CD4-positive, alpha-beta memory T cell (primary cell): ENCODE measurements at places on chromosomes 3 and 15.

GRCh38 chr3:62843508-62843907 lies 31.7 kb downstream of the CADPS start:
- DNase-seq = no peak

GRCh38 chr15:38197553-38197952 lies 55.1 kb upstream of the SPRED1 start:
- no peak for DNase-seq

DNA sequence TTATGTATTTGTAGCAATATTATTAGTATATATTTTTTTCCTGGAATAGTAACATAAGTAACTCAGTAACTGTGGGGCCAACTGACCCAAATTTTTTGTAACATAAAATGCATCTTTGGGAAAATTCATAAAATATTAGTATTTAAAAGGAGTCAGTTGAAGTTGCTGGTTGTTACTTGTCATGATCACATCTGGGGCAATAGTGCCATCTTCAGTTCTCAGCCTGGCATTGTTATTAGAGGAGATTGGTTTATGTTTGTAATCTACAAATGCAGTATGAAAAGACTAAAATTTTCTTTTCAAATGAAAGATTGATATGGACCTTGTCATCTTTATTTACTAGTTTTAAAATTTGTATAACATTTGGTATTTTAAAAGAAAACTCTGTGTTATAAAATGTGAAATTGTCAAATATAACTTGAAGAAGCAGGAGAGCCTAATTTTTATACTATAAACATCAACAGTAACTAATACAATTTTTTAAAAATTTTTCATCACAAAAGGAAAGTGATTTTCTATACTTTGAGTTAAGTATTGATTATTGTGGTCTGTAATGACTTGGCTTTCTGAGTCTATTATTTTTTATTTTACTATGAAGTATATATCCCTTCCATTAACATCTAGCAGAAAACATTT lies 38.8 kb upstream of the MLF1 start:
- DNase-seq = no peak

DNA sequence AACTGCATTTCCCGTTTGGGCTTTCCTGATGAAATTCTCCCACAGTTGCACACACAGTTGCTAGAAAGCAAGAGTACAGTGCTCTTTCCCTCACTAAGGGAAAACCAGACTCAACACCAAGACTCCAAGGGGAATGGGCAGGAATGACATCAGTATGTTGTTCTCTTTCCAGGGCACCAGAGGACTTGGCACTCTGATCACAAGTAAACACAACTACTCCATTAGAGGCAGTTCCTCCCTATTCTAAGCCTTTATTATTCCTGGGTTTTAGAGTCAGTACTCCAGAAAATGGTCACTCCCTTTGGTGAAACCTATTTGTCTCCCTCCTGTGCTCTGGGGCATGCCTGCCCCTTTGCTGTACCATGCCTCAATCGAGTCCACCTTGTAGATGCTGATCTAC lies 52.3 kb upstream of the VGLL4 start:
- DNase-seq = no peak

DNA sequence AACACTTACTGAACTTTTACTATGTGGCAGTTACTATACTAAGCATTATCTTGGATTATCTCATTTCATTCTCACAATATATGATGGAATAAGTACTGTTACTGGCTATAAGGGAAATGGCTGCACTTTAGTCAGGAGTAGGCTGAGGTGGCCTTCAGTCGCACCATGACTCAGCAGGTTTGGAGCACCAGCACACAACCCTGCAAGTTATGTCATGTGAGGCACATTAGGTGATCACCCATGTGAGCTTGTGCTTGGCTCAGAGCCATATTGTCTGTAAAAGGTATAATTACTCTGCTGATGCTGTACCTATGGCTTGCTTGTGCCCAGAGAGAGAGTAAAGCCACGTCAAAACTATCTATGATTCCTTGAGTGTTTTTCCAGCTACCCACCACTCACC lies 54.1 kb upstream of the TIPARP start:
- no peak for DNase-seq

DNA sequence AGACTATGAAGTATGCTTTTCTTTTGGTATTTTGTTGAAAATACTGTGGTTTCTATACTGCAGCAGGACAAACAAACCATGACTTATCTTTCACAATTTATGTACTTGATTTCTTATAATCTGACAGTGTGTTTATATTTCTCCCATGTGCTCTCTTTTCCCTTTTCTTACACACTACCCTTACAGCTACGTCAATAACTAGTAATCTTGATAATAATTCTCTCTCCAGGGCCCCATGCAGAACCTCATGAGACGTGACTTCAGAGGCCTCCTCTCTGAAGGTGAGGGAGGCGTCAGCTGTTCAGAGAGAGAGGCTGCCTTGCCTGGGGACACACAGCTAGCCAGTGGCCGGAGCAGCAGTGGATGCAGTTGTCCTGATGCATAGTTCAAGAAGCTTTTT lies 35.9 kb downstream of the KY start:
- DNase-seq = no peak

DNA sequence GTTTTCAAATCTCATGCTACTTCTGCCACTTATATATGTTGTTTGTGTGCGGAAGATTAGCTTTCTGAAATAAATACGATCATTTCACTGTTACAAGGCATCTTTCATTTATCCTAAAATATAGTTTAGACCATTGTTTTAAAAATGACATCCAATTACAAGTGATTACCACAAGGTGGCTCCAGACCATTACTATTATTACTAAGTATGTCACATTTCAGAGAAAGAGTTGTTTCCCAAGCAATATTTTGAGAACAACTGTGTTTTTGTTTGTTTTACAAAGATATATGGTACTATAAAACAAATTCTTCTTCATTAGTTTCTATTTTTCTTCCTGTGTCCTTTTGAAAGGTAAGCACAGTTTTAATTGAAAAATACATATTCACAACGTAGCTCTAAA lies 136.0 kb upstream of the RAP2B start:
- peak; percentile 22 for DNase-seq

DNA sequence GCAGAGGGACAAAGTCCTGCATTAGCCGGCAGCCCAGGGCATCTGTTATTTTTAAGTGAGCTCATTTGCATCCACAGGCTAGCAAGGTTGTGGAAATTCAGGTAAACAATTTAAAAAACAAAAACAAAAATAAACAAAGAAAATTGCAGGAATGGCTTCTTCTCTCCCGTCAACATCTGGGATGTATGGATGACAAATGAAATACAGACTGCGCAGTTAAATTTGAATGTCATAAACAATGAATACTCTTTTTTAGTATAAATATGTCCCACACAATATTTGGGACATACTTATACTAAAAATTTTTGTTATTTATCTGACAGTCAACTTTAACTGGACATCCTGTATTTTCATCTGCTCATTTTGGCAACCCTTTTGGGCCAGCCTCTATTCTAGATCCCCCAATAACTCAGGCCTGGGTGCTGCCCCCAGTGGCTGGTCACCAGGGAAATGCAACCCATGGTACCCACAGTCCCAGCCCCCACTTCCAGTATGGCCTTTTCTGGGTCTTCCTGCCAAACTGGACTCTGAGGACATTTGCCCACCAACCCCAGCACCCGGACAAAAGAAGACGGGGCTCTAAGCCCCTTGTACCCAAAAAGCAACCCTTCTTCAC lies 12.7 kb downstream of the GRM2 start:
- DNase-seq = no peak

- DNase-seq = no peak
Measured at GRCh38 chr3:45590822-45591546, 3.6 kb upstream of the LIMD1 start.

- DNase-seq = no peak
Measured at GRCh38 chr3:178396318-178396717, 139.9 kb upstream of the KCNMB2 start.
